ENCODE measurements at places on chromosomes 7 and 10.

GRCh38 chr10:118401708-118402193 is 59.6 kb upstream of the FAM204A start:
- no peak for DNase-seq

- DNase-seq: no peak
Measured at GRCh38 chr10:107706096-107706725, 541.7 kb upstream of the SORCS1 start.

DNA sequence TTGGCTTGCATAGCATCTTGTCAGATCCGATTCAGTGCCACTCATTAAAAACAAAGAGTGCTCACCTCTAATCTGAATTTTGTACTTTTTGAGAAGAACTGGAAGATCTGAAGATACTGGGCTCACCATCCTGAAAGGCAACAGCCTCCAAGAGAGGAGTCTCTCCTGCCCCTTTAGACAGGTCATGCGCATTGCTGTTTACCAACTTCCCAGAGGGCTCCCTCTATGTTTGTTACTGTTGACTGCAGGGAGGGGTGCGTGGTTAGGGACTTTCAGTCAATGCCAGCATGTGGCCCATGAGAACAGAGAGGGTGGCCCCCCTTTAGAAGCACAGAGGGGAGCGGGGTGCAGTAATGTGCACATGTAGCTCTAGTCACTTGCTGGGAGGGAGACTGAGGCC is 33.2 kb upstream of the CABCOCO1 start:
- DNase-seq: no peak

- no peak for DNase-seq
Measured at GRCh38 chr7:31078363-31078990, 26.4 kb downstream of the ADCYAP1R1 start.

DNA sequence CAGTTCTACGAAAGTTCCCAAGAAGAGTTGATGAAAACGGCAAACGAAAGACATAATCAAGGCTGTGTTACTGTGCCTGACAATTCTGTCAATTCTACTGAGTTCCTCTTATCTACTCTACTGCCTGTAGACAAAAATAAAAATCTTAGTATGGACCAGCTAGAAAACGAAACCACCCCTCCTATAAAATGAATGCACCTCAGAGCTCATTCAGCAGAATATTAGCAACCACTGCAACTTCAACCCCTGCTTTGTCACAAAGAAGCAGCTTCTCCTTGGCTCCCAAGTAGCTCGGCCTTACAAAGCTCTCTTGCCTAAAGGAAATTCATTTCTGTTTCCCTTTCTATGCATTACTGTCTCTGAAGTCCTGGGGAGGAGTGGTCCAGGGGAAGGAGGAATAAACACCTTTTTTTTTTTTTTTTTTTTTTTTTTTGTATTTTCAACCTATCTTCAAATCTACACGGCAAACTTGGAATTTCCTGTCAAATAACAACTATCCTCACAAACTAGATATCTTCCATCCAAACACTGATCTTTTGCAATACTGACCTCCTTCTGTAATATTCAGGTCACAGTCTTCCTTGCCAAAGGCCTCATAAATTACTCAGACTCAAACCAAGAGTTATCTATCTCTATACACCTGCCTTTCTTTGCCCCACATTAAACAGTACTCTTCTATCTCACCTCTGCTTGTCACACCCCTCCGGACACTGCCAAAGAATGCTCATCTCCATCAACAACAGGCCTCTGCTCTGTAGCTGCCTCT is 74.3 kb downstream of the GLI3 start:
- DNase-seq: no peak

GRCh38 chr7:153507885-153508284 is 544.3 kb upstream of the DPP6 start:
- DNase-seq: no peak

DNA sequence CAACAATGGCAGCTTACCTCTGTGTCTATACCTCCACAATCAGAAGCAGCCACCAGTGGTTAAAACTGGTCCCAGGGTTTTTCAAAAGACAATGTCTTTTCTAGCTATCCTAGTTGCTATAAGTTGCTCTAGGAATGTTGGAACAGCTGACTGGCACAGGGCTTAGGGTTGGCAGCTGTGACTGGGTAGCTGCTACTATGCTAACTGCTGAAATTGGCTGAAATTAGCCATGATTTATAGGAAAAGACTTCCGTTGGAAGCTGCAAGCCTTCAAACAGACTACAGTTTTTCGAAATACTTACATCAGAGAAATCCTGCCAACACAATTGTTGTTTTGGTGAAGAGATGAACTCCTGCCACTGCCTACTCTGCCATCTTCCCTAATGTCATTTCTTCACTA is 102.3 kb downstream of the MKX start:
- DNase-seq: no peak

DNA sequence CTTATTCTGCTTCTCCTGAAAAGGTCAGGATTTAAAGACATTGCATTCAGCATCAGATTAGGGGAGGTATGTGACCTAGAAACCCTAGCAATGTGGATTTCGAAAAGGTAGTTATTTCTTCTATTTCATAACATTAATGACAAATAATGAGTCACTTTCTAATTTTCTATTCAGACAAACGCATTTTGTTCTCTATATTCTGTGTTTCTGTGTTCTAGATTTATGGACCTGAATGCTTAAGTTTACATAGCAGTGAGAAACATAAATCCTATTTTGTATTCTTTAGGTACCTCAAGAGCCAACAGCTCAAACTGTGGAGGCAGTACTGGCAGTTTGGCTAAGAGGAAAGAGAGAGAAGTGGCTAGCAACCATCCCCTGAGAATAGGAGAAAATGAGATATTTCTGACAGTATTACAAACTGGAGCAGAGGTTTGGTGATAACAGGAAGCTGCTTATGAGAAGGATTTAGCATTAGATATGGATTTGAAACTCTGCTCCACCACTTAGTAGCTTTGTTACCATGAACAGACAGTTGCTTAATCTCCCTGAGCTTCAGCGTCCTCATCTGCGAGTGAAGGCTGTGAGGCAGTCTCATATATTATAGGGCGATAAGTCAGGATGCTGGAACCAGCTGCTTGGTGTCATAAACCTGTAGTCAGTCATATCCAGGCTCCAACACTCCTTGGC is 28.2 kb downstream of the CDK14 start:
- no peak for DNase-seq

DNA sequence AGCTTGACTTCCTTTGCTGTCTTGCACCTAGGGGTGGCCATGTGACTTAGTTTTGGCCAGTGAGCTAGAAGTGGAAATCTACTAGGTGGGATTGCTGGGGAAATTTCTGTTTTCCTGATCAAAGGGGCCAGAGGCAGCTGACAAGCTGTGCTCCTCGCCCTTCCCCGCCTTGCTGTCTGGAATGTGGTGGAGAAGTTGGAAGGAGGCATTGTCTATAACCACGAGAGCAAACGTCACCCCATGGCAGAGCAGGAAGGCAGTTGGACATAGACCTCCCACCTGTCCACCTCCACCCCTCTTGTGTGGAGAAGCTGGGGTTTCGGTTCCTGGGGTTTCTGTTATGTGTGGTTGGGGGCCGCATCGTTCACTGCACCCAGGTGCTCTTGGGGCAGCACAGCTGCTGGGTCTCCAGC is 7.3 kb downstream of the SFRP5 start:
- DNase-seq: no peak

DNA sequence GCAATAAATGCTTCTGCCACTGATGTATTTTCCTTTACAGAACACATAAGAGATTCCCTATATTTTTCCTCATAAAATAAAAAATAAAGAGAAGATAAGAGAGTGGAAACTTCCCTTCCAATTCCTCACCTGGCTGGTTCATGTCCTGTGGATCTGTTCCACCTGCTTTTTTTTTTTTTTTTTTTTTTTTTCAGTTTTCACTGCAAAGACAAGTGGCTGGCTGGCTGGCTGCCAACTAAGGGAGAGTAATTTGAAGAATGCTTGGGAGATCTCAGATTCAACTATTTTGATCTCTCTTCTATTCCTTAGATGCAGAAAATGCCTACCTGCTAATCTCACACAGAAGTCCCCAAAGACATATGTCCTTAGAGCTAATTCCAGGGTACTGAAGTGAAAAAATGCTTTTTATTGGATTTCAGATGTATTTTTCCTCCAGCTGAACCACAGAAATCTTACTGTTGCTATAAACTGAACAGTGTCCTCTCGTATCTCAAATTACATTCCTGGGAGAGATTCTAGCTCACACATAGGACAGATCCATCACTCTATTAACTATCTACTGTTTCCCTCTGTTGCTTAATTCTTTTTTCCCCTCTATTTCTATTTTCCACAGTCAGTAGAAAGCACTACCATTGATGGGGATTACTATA is 120.8 kb downstream of the NRCAM start:
- peak; percentile 2 for DNase-seq

DNA sequence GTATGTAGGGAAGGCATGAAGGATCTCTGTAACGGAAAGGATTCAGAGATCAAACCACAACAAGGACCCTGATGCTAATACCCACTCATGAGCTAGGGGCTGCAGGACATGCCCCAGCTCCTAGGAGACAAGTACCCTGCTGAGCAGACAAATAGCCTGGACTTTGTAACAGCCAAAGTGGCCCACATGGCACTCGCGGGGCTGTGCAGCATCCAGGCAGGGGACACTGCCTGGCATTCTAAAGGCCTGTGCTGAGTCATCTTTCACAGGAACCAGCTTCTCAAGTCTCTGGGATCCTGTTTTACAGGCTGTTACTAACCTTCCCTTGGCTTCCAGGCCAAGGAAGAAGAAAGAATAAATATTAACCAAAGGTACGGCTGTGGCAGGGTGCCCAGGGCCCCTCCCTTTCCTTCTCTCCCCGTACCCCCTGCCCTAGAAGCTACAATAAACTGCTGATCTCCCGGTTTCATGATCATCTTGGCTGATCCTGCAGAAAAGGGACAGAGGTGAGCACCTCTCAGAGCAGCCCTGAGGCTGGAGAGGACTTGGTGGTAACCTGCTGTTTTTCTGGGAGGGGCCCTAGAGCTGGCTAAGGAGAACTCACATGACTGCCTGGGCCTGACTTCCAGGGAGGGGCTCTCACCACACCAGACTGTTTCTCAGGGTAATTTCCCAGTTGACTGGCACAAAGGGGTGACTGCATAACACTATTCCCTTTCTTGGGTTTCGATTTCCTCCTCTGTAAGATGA is 4.2 kb upstream of the RPEL1 start:
- DNase-seq: no peak

DNA sequence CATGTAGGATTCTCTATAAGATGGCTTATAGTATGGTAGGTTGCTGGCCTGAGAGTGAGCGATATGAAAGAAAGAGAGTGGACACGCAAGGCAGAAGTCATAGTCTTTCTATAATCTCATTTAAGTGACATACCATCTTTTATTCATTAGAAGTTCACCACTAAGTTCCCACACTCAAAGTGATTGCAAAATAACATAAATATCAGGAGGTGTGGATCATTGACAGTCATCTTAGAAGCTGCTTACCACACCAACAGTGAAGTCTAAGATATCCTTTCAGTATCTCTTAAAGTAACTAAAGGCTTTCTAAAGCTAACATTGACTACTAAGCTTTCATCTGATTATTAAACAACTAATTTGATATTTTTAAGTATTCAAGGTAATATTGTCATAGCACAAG is 36.9 kb upstream of the GNAI1 start:
- no peak for DNase-seq

GRCh38 chr10:35201234-35201633 is 74.6 kb downstream of the CREM start:
- DNase-seq: no peak

DNA sequence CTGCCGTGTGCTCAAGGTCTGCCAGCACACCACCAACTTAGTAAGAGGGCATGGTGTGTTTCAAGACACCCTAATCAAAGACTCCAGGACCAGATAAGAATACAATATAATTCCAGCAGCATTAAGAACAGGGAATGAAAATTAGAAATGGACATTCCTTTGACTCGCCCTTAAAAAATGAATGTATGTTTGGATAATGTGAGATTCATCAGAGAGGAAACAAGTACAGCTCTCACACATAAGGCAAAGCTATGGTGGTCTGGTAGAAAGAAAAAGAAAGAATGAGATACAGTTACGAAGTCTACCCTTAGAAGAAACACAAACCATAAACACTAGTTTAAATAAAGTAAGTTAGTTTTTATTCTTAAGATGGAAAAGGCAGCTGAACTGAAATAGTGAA is 174.8 kb upstream of the ANK3 start:
- no peak for DNase-seq

- DNase-seq: no peak
Measured at GRCh38 chr10:53223851-53224250, 451.3 kb upstream of the MBL2 start.

DNA sequence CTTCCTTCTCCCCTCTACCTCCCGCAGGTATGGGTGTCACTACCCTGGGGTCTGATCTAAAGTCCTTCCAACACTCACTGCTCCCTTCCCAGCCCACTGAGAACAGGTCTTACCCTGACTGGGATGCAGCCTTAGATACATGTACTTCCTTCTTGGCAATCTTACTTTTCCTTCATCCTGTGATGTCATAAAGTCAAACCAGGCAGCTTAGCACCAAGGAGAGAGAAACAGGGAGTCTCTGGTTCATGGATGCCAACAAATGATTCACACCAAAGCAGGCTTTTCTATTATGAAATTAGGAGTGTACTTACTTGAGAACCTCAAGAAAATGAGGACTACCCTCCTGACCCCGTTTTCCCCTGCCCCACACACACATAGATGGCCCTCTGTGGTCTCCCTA is 111.0 kb upstream of the KMT2E start:
- no peak for DNase-seq

GRCh38 chr10:132095403-132096113 is 29.8 kb downstream of the JAKMIP3 start:
- no peak for DNase-seq

- DNase-seq: peak; percentile 55
Measured at GRCh38 chr10:103605359-103606096, 112.0 kb downstream of the NEURL1 start.

- DNase-seq: no peak
Measured at GRCh38 chr10:90775351-90776028, 82.3 kb downstream of the HTR7 start.

GRCh38 chr7:557558-557881 is 37.9 kb upstream of the PDGFA start:
- DNase-seq: no peak

DNA sequence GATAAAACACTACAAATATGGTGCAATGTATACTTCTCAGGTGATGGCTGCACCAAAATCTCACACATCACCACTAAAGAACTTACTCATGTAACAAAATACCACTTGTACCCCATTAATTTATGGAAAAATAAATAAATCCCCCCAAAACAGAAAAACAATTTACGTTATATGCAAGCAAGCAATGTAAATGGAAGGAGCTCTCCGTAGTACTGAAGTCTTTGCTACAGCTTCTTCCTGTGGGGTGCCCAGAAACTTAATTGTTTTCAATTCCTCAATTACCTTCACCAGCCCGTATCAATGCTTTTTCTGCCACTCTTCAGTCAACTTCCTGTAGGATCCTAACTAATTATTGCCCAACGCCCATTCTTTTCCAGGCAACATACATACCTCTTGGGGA is 138.1 kb downstream of the RELN start:
- no peak for DNase-seq

GRCh38 chr10:79559726-79560125 is 481 bp downstream of the SFTPA2 start:
- DNase-seq: no peak

- DNase-seq: no peak
Measured at GRCh38 chr7:3911685-3912084, 610.6 kb downstream of the SDK1 start.

- DNase-seq: no peak
Measured at GRCh38 chr10:44581996-44582395, 197.1 kb upstream of the CXCL12 start.

- no peak for DNase-seq
Measured at GRCh38 chr10:72079356-72079755, 9.0 kb downstream of the SPOCK2 start.

All from stimulated activated CD4-positive, alpha-beta T cell treated with anti-CD3 and anti-CD28 coated beads, Interleukin-2, amount 100 ng/mL, for 24 hours (primary cell).